Dermis microvascular lymphatic vessel endothelial cell (primary cell): ENCODE measurements at places on chromosomes 2 and 18. TPM values are rescaled to one million over a fixed set of nuclear protein-coding genes. Genes with fewer than 3 reads are reported as not detected.

- no peak for DNase-seq
These were observed 108.3 kb upstream of the MAP3K20 start for GRCh38 chr2:172967036-172967982.

DNA sequence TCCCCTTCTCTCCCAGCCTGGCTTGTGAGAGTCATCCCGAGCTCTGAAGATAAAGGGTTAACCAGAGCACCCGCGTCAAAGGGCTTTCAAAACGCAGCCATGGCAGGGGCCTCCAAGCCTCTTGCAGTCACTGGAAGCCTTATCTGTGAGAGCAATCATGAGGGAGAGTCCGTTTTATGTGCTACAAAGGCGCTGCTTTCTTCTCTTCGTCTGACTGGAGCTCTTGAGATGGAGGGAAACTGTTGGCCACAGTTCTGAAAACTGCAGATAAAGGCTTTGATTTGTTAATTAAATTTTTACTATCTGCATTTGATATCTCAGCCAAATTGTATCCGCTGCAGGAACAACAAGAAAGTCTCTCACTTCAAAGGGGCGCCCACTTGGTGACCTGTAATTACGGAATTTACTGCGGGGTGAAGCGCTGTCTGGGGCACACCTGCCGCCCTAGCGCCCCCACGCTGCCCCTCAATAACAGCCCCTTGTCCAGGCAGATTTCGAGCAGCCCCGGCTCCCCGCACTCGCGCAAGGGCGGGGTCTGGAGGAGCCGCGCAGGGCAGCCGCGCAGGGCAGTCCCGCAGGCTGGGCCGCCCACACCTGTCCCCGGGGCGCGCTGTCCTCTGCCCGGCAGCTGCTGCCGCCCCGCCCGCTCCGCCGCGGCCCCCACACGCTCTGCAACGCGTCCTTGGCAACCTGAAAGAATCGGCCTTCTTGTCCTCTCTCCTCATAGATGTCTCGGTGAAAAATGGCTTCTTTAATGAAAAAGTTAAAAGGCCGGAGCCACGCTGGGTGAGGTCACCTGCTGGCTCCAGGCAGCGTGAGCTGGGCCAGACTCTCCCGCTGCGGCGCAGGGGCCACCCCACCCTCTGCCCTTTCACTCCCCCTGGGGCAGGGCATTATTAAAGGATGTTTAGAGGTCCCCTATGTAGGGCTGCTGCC lies 217.9 kb downstream of the VAPA start:
- DNase-seq, result no peak

Gene FSHR
- not detected in 2 replicates for total RNA-seq

GRCh38 chr2:186347472-186347871 lies 138.6 kb upstream of the ZC3H15 start:
- peak; percentile 15 for DNase-seq
